Activated T-cell treated with anti-CD3 and anti-CD28 coated beads, Interleukin-2, amount 50 U/mL, for 72 hours (primary cell): ENCODE measurements at places on chromosomes 11 and 22.

DNA sequence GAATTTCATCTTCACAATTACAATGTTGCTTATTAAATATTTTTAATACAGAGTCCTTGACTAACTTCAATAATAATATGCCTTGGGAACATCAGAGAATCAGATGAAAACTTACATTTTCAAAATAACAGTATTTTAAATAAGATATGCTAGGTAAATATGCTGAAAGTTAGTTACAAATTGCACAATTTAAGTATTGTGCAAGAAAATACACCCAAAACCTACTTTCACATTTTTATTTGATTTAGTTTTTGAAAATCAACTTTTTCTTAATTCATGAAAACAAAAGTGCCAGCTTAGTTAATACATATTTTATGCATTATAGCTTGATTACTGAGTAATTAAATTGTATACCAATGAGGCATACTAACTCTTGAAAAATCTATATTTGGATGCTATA is 76.8 kb downstream of the SOX6 start:
- DNase-seq: no peak

DNA sequence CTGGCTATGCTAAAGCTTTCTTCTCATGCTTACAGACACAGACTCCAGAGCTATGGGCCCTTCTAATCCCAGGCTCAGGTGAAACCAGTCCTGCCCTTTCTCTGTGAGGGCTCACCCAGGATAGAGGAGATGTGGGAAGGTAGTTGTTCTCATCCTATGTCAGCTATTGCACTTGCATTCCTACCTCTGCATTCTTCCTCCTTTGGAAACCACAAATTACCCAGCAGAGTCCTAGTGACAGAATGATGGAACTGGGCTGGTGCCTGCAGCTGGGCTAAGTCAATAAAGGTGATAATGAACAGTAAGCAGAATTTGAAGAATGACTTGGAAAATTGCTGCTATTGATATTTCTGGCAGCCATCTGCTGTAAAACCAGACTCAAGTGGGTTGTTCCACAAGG is 560.0 kb downstream of the TMEM135 start:
- DNase-seq: no peak

- DNase-seq: no peak
Measured at GRCh38 chr11:19947537-19948114, 212.6 kb downstream of the DBX1 start.

GRCh38 chr11:36265793-36266628 is 23.2 kb downstream of the COMMD9 start:
- peak; percentile 64 for DNase-seq

DNA sequence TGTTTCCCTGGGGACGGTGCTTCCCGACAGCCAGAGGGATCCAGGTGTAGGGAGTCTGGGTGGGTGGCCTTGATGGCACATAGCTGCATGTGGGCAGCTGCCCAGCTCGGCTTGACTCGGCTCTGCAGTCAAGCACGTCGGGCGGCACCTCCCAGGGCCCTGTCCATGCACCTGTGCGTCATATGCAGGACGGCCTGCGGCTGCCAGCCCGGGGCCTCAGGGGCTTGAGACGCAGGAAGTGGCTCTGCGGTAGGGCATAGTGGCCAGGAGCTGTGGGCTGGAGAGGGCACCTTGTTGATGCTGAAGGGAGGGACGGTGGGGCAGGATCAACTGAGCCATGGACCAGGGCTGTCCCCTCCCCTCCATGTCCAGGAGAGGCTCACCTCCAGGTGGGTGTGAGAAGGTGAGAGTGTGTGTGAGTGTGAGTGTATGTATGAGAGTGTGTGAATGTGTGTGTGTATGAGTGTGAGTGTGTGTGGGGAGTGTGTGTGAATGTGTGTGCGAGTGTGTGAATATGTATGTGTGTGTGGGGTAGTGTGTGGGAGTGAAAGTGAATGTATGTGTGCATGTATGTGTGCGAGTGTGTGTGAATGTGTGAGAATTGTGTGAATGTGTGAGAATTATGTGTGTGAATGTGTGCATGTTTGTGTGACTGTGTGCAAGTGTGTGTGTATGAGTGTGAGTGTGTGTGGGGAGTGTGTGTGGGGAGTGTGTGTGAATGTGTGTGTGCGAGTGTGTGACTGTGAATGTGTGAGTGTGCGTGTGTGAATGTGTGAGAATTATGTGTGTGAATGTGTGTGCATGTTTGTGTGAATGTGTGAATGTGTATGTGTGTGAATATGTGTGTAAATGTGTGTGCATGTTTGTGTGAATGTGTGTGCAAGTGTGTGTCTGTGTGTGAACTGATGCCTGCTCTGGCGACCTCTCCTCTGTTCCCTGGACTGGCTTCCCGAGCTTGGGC is 5.7 kb upstream of the SUN2 start:
- DNase-seq: no peak

DNA sequence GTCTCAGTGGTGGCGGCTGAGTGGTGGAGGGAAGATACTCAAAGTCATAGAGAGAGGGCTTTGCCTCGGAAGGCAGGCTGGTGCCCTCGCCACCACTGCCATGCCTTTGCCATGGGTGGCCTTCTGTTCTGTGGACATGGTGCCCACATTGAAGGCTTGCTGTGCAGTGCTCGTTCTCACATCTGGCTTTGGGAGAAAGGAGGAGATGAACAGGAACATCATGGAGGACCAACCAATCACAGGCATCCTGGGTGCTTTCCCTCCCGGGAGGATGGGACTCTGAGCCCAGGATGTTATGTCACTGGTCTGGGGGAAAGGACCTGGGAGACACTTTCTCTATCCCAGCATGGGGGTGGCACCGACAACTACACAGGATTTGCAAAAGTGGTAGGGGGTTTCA is 82.3 kb upstream of the NARS2 start:
- DNase-seq: no peak

DNA sequence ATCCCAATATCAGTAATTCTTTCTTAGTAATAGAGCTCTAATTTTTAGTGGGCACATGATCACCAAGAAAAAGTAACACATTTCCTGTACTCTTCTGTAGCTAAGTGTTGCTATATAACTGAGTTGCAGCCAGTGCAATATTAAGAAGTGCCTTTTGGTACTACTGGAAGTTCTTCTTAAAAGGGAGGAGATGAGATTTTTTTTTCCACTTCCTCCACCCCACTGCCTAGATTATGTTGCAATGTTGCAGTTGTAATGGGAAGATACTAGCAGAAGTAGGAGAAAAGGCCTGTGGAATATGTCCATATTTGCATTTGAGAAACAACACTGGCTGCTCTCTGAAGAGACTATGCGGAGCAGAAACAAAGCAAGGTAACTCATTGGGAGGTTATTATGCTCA is 280.6 kb upstream of the ANO5 start:
- DNase-seq: no peak

DNA sequence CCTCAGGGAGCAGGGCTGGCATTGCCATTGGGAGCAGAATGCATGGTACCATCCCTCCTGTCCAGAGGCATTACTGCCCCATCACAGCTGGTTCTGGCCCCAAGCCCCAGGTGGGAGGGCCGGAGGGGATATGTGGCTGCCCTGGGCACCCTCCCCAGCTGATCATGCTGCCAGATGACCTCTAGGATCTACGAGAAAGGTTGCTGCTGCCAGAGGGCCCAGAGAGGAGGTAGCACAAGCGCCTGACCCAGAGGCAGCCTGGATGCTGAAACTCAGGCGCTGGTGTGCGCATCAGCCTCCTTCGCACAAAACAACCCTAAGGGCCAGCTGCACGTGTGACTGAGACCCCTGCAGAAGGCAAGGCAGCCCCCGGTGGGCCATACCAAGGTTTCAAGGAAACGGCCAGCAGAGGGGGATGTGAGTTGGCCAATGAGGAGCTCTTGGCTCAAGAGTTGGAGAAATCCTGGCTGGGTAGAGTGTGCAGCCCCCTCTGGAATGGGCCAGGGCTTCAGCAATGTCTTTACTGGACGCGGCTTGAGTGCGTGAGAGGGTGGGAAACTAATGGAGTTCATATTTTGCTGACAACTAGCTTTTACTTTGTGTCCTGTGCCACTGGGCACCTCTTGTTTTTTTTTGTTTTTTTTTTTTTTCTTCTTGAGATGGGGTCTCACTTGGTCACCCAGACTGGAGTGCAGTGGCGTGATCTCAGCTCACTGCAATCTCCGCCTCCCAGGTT is 88.3 kb upstream of the PARVA start:
- DNase-seq: no peak

DNA sequence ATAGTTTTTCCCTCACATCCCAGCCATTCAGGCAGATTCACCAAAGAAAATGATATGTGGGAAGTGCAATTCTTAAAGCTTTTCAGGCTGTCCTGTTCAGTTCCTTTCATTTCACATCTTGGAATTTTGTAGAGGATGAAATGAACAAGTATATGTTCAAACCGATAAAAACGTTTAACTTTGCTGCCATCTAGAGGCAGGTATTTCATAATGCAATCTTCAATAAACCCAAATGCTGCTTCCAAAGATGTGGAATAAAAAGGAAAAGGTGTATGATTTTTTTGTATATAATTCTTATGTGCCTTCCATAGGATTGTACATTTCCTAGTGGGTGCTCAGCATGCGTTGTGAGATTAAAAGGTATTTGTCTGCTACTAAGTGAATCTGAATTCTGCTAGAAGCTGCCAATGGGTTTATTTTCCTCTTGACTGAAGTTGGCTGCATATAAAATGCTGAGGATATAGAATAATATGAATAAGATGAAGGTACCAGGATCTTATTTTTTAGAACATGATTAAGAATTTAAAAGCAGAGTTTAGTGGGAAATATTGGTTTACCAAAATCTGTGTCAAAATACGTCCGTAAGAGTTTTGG is 199.3 kb downstream of the PGR start:
- no peak for DNase-seq

DNA sequence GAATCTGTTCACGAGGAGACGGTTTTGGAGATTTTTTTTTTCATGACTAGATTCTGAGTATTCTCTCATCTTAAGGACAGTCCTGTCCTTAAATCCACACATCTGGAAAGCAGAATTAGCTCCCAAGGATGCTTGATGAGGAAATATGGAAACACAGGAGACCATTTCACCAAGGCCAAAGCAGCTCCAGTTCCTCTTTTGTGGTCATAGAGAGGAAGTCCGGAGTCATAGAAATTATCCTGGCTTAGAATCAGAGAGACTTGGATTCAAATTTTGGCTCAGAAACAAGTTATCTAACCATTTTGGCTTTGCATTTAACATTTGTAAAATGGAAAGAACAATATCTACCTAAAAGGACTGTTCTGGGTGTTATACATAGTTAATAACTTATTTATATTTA is 7.3 kb upstream of the TEAD1 start:
- no peak for DNase-seq

- DNase-seq: no peak
Measured at GRCh38 chr22:38164551-38164918, 17.1 kb downstream of the PLA2G6 start.

GRCh38 chr11:107998761-107999160 is 9.9 kb upstream of the CUL5 start:
- DNase-seq: no peak

DNA sequence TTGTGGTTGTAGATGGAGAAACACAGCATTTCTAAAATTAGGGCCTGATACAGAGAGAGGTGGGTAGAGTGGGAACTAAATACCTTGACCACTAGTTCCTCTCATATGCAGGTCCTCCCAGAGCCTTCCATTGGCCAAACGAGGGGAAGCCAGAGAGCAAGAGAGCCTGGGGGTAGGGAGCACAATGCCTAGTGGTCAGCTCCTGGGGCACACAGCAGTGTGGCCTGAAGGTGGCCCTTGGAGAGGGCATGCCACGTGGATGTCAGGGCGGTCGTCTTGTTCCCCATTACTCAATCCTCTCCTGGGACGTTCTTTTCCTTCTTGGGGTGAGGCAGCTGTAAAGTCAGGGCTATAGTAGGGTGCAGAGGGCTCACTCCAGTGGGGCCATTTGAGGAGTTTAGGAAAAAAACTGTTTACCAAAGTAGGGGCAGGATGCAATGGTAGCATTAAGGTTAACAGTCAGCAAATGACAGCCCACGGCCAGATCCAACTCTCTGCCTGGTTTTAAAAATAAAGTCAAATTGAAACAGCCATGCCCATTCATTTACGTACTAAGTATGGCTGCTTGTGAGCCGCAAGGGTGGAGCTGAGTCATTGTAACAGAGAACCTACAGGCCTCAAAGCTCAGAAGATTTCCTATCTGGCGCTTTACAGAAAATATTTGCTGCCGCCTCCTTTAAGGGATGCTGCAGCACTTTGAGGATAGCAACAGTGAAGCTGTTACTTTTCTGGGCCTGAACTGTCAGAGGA is 7.6 kb downstream of the MYO18B start:
- DNase-seq: peak; percentile 75

DNA sequence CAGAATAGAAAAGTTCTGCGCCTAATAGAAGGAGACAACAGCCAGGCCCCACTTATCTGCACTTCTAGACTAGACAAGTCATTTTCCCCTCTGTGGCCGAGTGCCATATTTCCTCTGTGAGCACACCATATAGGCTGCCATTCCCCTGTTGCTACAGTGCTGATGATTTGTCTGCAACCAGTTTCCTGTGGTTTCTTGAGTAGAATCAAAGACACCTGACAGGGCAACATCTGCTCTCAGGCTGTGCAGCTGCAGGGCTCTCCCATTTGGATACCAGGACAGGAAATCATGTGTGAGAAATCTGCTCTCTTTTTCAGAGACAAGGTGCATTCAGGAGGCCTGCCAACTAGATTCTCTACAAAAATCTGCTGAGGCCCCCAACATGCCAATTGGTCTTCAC is 879.3 kb downstream of the DLG2 start:
- DNase-seq: no peak

- no peak for DNase-seq
Measured at GRCh38 chr11:129313541-129314297, 61.9 kb upstream of the BARX2 start.

DNA sequence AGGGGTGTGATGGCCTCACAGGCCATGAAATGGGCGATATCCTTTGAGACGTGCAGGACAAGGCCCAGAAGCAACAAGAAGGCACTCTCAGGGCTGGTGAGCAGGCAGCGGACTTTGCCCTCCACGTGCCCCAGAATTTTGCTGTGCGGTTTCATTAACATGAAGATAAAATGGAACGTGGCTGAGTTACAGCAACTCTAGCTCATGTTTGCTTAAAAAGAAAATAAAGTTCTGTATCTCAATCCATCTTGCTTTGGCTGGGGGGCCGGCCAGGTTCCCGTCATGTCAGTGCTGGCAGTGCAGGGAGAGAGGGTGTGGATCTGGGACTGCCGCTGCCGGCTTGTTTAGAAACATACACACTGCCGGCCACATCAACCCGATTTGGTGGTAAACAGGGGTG is 370.1 kb downstream of the OPCML start:
- no peak for DNase-seq

DNA sequence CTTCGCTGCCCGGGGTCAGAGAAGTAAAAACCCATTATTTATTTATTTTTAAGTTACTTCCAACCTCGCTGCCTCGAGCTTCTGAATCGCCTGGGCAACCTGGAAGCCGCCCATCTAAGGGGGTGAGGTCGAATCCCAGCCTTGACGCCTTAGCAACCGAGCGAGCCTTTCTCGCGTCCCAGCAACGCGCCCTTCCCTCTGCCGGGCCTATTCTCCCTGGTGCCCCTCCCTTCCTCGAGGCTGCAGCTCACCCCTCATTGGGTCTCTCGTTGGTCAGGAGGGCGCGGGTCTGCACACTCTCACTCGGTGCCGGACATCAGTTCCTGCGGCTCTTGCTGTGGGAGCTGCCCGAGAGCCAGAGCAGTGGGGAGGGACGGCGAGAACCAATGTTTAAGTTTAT is at the start of gene CCDC81:
TSS of gene CCDC81 (plus strand) at position 302 of the 400 bp plus-strand sequence. CDS start 277 bp downstream, outside the sequence.
- no peak for DNase-seq
